RPMI8226 (cell line): ENCODE measurements at places on chromosomes 3 and 15.

GRCh38 chr3:158710601-158711000 lies 21.7 kb downstream of the RARRES1 start:
- DNase-seq, result no peak

DNA sequence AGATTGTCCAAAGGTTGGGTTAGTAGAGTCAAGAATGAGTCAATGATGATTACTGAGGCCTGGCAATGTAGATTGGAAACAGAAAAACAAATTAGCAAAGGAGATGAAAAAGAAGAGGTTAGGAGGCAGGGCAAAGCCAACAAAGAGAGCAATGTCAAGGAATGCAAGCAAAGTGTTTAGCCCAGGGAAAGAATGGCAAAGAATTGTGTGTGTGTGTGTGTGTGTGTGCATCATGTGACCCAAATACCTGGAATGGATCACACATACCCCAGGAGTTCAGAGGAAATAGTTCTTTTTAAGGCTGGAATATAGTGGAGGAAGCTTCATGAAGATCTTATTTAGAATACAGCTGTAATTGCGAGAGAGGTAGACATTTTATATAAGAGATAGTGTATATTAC lies 831.7 kb upstream of the ARPP21 start:
- no peak for DNase-seq

DNA sequence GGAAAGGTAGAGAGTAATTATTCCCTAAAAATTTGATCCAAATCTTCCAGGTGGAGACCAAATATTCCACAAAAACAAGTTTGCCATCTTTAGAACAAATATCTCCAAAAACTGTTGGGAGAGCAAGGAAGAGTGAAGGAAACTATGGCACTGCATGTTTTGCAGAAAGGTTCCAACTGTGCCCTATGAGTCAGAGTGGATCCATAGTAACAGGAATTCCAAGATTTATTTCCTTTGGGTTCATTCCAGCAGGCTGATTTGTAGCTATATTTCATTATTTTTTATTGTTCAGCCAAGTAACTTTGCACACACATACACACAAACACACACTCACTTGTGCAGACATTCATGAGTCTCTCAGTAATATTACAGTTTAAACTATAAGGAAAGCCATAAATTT lies 459.7 kb upstream of the EPHA6 start:
- DNase-seq, result no peak

DNA sequence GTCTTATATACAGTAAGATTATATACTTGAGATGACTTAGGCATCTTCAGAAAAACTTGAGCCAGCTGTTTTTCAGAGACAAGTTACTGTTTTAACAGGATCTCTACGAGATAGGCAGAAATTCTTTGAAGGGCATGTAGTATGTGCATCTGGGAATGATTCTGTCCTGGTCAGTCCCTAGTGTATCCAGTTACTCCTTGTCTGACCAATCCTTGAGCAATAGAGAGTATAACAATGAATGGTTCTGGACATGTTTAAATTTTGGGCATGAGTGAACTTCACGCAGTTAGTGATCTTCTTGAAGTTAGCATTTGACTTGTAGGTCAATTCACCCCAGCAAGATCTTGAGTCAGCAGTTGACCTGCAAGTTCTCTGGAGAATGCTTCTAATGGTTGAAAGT lies 24.7 kb upstream of the HHLA2 start:
- DNase-seq, result no peak

DNA sequence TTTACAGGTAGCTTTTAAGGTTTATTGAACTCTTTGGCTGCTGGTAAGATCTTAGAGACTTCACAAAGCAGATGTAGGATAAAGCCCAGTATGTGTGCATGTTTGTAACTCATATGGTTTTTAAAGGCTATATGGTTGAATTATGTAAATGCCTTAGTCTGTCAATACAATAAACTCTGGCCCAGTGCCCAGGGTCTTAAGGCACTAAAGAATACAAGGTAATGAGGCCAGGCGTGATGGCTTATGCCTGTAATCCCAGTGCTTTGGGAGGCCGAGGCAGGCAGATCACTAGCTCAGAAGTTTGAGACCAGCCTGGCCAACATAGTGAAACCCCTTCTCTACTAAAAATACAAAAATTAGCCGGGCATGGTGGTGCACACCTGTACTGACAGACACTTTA lies 170.3 kb upstream of the CGNL1 start:
- no peak for DNase-seq

DNA sequence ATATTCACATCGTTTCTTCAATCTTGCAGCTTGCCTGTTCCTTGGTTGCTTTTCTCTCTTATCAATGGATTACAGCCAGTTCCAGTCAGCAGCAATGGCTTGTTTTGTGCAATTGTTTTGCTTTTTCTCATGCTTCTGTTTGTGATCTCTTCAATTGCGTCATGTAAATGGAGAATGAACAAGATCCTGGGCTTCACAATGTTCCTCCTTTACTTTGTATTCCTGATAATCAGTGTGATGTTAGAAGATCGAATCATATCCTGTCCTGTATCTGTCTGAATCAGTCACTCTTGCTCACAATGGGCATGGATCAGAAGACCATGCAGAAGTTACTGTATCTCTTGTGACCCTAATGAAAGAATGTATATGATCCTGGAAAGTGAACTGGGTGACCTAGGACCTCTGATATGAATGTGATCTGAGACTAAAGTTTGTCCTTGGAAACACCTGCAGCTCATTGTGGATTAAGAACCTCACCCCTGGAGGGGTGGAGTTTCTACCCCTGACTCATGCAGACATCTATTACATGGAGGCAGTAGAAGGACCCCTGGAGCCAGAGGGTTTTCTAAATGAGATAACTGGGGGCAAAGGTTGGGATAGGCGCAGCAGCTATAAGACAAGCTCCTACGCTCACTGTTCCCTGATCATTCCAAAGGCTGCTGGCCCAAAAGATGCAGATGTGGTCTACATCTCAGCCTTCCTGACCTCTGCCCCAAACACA lies 32.2 kb downstream of the SLC24A1 start:
- no peak for DNase-seq

- no peak for DNase-seq
Observed at GRCh38 chr3:61915296-61915695, 353.9 kb downstream of the PTPRG start.

DNA sequence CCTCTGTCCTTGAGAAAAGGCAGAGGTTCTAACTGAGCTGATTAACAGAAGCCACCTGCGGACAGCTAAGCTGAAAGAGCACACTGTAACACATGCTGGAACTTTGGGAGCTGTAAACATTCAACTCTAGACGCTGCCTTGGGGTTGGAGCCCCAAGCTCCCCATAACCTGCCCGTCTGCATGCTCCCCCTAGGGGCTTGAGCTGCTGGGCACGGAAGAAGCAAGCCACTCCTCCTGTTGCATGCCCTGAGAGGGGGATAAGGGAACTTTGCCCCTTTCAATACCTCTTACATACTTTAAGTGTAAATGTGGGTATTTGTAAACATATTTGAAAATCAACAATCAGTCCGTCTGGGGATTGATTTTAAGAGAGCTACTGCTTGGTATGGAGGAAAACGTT lies 188.4 kb downstream of the ADAMTSL3 start:
- no peak for DNase-seq

DNA sequence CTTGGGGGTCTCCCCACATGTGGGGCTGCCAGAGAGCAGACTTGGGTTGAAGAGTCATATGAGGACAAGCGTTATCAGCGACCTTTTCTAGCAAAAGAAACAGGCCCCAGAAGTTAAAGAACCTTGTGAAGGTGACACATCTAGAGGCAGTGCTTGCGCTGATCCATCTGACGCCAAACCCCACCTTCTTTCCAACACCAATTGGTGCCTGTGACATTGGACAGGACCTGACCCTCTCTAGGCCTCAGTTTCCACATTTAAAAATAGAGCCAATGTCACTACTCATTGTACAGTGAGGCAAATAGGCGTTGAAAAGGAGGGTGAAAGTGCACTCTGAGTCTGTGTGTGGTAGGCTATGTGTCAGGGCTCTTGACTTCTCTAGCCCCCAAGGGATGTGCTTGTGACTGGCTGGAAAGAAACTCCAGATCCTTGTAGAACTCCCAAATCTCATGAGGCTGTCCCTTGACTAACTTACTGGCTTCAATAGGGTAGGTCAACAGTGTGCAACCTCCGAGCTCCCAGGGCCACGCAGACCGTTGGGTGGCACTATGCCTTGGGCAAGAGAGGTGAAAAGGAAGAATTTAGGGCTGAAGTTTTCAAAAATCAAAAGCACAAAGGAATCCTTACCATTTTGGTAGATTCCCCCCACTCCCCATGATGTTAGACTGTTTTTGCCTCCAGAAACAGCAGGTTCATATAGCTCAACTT lies 666 bp upstream of the FAM219B start:
- peak; percentile 17 for DNase-seq

GRCh38 chr3:187748050-187748481 lies 2.8 kb upstream of the BCL6 start:
- peak; percentile 82 for DNase-seq

GRCh38 chr15:91496754-91497691 lies 356.5 kb upstream of the SLCO3A1 start:
- DNase-seq, result no peak

DNA sequence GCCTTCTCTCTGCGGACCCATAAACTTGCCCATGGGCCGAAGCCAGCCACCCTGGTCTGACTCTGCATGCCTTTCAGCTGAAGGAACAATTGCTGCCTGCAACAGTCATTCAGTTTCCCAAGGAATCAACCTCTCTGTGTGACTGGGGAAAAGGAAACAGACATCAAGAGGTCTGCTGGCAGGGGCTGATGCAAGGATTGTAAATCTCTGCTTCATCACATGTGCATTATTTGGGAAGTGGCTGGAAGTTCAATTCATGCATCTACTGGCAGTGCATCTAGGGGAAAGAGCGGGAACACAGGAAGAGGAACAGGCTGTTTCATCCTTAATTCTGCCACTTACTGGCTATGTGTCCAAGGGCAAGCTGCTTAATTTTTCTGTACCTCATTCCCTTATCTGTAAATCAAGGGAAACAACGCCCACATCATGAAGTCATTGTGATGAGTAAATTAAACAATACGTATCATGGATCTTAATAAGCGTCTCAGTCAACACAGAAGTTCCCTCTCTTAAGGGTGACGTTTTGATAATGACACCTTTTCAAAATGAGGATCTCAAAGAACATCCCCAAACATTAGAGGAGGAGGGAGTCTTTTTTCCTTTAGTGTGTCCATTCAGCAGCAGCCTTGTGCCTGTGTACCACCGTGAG lies 17.4 kb upstream of the ADPGK start:
- no peak for DNase-seq

- no peak for DNase-seq
Observed at GRCh38 chr3:29201604-29202003, 79.3 kb upstream of the RBMS3 start.

- no peak for DNase-seq
Observed at GRCh38 chr3:12316729-12317351, 28.0 kb downstream of the PPARG start.

- DNase-seq, result no peak
Observed at GRCh38 chr3:184645336-184645735, 66.5 kb downstream of the MAGEF1 start.

DNA sequence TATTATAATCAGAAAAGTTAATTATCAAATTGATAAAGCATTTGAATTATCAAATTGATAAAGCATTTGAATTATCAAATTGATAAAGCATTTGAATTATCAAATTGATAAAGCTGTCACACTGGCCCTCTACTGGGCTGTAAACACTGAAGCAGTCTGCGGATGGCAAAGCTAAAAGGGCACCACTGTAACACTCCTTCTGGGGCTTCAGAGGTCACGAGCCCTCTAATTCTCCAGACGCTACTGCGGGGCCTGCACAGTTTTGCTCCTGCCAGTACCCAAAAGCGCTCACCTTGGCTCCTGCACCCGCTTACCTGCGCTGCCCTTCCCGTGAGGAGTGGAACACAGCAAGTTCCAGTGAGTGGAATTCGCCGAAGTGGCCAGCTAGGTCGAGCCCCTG lies 409.0 kb upstream of the KCNMB2 start:
- DNase-seq, result no peak

GRCh38 chr15:92323525-92323924 lies 70.2 kb upstream of the ST8SIA2 start:
- no peak for DNase-seq

DNA sequence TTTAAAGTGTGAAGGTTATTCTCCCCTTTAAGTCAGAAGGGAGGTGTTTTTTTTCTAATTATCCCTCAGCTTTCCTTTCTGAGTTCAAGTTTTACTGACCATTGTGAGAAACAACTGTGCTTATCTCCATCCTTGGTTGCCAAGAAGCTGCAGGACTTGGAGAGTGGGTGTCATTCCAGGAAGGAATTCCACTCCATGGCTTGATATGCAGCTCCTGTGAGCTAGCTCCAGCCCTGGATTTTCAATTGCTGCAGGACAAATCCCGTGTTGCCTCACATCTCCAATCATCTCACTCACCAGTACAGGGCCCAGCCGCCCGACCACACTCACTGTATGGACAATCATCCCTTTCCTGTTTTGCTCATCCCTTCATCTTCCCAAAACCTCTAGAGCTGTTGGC lies 122.5 kb downstream of the IGSF11 start:
- DNase-seq, result no peak

DNA sequence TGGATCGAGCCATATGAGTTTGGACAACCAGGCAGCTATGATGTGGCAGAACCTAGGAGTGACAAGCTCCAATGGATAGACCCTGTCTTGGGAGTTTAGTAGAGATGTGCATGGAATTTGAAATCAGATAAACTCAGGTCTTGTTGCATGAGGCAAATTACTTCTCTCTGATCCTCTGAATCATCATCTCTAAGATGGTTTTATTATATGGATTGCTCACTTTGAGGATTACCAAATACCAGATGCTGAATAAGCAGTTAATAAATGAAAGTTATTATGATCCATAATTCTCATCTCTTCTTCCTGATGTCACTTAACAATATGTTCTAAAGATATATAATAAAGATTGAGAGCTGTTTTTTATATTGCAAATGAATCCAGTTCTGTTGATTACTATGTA lies 622.2 kb downstream of the NTRK3 start:
- no peak for DNase-seq

DNA sequence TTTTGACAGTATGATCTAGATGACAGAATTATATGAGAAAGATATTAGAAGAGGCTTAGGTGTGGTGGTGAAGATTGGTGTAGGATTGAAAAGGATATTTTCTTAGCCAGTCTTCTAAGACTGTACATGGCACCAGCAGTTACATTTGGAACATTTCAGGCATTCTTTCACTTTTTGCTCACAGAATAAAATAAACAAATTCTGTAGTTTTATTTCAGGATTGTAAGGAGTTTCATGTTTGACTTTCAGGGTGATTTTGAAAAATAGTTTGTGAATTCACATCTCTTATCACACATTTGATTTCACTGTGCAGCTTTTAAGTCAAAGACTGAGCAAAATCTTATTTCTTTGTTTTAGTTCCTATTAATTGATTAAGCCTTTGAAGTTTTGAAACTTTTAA lies 27.1 kb downstream of the DNAJC13 start:
- DNase-seq, result no peak

- DNase-seq, result peak; percentile 8
Observed at GRCh38 chr3:101638261-101638745, 38.6 kb downstream of the ZBTB11 start.

DNA sequence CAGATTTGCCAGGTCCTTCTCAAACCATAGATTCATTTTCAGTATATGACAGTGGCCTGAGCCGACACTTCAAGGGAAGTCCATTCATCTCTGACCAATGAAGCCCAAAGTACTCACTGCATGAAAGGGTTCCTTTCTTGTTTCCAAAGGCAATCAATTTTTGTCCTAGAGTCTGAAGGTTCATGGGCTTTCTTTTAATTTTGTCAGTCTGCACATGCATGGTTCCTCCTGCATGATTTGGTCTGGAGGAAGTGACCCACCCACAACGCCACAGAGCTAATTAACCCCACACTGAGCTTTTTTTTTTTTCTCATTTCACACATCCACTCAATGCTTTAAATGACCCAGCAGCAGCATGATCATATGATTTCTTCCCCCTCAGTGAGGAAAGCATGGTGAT lies 216.4 kb downstream of the TIGIT start:
- no peak for DNase-seq

GRCh38 chr3:47385007-47385406 lies 4.2 kb downstream of the PTPN23 start:
- no peak for DNase-seq
